Large intestine (tissue), 12 donors: ENCODE measurements at places on chromosomes 5 and 9. TPM values are rescaled to one million over a fixed set of nuclear protein-coding genes. Genes with fewer than 3 reads are reported as not detected.

The IL13 gene
- 0.07 TPM for polyA plus RNA-seq

The MOB3B gene
- 34.7 TPM for polyA plus RNA-seq

The SPATA24 gene
- polyA plus RNA-seq: 11.3 TPM

The DMRT3 gene
- polyA plus RNA-seq: not detected

The ANKRD34B gene
- polyA plus RNA-seq: not detected

The SPATA6L gene
- polyA plus RNA-seq: 7.2 TPM

The NUDT12 gene
- 26.0 TPM for polyA plus RNA-seq
